ENCODE measurements at places on chromosomes 3 and 15.

GRCh38 chr3:13164893-13165492, 91.8 kb upstream of the IQSEC1 start:
- no peak for DNase-seq

GRCh38 chr15:100924436-100924835, 5.3 kb downstream of the LRRK1 start:
- DNase-seq = no peak

- no peak for DNase-seq
Measured at GRCh38 chr3:89419647-89420241, 312.3 kb downstream of the EPHA3 start.

GRCh38 chr15:80785335-80785734, 6.2 kb downstream of the CEMIP start:
- DNase-seq = no peak

DNA sequence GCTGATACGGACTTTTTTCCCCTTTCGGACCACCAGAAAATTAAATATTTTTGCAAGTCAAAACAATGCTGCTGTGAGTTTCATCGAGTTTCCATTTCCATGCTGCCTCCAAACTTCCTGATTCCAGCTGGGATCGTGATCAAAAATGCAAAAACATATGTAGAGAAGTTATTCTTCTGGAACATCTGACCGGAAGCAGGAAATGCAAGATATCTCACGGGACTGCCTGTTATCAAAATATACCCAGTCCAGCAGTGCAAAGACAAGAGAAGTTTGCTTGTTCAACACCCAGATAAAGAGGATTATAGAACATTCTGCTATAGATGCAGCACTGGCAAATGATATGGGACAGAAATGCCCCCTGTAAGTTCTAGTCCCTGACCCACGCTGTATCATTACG, 726.7 kb upstream of the NR2F2 start:
- DNase-seq = no peak

- DNase-seq = no peak
Measured at GRCh38 chr3:107907996-107908395, 182.8 kb downstream of the CD47 start.

GRCh38 chr3:197256836-197257444, 41.5 kb downstream of the DLG1 start:
- no peak for DNase-seq

DNA sequence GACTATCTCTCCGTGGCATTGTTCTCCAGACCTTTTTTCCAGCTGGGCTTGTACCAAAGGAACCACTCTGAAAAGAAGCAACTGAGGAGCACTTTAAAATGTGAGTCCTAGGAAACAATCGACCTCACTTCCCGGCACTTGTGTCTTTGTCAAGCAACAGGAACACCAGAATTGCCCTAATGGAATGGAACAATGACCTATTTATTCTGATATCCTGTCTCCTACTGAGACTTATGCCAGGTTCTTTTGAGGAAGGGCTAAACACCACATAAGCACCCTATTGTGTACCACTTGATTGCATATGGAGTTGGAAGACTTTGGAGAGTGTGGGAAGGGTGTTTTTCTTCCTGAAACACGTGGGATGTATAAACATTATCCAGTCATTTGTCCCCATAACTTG, 56.8 kb upstream of the TGFBR2 start:
- DNase-seq = no peak

DNA sequence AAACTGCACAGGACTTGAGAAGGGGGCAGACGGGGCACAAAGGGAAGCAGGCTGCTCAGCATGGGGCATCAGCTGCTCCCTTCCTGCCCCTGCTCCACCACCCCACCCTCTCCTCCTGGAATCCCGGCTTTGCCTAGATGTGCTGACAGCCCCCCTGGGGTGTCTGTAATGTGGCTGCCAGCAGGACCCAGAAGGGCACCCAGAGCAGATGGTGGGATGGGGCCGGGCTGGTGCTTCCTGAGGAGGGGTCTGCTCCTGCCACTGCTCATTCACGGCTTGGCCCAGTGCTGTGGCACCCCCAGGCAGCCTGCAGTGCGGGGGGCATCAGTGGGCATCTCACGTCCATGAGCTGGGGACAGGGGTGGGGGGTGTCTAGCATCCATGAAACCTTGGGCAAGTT, 10.2 kb downstream of the H1-8 start:
- no peak for DNase-seq

GRCh38 chr3:52833202-52833601, 1.6 kb downstream of the MUSTN1 start:
- DNase-seq = no peak

GRCh38 chr15:53414167-53414566, 345.3 kb downstream of the WDR72 start:
- DNase-seq = no peak

GRCh38 chr3:13372656-13373055, 47.5 kb downstream of the NUP210 start:
- DNase-seq = no peak

- no peak for DNase-seq
Measured at GRCh38 chr15:60611592-60612346, 132.8 kb upstream of the ICE2 start.

DNA sequence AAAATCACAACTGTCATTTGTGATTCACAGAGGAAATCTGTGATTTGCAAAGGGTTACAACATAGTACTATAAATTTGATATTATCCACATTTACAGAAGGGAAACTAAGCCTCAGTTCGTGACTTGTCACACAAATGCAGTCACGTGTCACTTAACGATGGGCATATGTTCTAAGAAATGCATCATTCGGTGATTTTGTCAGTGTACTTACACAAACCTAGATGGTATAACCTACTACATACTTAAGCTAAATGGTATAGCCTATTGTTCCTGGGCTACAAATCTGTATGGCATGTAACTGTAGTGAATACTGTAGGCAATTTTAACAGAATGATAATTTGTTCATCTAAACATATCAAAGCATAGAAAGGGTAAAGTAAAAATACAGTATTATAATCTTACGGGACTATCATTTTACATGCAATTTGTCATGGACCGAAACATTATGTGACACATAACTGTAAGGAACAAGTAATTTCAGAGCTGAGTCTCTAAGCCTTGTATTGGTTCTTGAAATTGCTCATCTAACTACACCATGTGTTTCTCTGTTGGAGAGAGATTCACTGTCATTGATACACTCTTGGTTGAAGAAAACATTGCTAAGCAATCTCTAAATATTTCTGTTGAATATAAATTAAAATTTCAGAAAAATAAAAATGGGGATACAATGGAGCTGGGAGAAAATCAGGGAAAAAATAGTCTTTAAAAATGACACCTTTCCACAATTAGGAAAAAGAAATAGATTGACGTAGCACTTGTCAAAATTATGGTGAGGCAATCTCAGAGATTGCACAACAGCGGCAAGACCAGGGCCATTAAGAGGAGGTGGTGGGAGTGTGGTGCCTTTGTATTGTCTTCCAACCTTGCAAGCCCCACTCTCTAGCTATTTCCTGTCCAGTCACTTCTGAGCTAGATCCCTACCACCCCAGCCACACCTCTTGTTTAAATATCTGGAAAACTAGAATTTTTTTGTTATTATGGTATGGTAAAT, 645.8 kb upstream of the TBL1XR1 start:
- DNase-seq = no peak

- no peak for DNase-seq
Measured at GRCh38 chr15:94743668-94744067, 512.3 kb downstream of the MCTP2 start.

DNA sequence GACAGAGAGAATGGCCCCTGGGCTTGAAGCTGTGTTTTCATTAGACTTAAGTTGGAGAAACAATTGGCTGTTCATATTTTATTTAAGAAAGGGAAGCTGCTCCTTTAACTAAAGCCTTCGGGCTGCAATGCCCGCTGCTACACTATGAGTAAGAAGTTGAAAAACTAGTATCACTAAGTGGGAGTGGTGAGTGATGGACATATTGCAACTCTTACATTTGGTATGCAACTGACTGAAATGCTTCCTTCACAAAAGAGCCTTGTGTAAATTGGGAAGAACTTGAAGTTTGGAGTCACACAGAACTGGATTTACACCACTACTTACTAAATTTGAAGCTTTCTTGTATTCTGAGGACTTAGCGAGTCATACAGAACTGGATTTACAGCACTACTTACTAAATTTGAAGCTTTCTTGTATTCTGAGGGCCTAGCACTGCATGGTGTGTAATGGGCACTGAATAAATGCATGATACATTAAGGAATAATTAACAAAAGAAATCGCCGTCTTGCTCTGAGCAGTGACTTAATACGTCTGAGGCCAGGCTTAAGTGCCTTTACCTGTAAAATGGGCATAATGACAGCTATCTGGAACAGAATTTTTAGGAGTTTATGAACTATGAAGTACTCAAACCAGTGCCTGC, 149.5 kb downstream of the RYR3 start:
- DNase-seq = no peak

DNA sequence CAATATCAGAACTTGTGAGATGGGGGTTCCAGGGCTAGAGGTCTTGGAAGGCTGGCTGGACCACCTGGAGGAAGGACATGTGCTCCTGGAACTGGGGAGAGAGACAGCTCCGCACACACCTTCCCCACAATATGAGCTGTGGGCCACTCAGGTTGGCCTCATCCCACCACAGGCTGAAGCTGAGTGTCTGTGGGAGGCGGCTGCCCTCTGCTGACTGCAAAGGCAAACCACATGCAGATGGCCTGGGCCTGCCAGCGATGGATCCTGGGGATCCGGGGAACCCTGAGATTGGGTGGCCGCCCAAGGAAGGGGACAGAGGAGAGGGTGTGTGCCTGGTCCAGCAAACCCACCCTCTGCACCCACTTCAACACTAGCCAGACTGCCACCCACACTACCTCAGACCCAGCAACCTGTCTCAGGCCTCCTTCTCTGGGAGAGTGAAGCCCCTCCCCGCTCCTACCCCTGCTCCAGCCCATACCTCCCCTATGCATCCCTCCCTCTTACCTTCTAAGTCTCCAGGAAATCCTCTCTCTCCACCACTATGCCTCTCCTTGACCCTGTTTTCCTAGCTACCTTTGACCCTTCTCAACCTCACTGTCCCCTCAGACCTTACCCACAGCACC, 44.8 kb downstream of the CYP11A1 start:
- DNase-seq = peak; percentile 79

DNA sequence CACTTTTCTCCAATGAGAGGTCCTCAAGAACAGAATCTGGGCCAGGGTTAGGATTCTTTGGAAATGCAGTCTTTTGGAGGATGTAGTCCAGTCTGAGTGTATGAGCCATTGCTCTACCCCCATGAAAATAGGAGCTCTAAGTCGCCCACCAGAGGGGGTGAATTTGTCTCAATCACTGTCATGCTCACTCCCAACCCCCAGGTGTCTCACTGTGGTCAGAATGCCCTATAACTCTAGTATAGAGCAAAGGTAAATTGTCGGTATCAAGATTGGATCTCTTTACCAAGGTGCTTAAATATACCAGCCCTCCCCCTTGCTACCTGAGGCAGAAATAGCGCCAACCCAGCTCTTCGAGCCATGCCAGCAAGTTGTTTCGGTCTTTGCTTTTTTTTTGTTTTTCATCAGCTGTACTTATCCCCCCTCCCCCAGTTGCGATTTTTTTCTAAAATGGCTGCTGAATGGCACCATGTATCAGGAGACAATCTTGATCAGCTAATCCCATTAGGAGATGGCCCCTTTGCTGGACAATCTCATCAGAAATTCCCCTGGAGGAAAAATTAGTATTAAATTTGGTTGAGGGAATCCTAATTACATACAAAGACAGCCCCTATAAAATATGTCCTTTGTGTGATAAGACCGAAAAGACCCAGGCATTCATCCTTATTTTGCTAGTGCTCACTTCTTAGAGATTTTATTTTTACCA, 130.7 kb downstream of the EBLN2 start:
- no peak for DNase-seq

- no peak for DNase-seq
Measured at GRCh38 chr3:184565421-184566211, 4.0 kb downstream of the EPHB3 start.

- no peak for DNase-seq
Measured at GRCh38 chr15:64600794-64601193, 140.4 kb downstream of the ZNF609 start.

- DNase-seq = no peak
Measured at GRCh38 chr3:7707187-7707586, 794.4 kb upstream of the LMCD1 start.

DNA sequence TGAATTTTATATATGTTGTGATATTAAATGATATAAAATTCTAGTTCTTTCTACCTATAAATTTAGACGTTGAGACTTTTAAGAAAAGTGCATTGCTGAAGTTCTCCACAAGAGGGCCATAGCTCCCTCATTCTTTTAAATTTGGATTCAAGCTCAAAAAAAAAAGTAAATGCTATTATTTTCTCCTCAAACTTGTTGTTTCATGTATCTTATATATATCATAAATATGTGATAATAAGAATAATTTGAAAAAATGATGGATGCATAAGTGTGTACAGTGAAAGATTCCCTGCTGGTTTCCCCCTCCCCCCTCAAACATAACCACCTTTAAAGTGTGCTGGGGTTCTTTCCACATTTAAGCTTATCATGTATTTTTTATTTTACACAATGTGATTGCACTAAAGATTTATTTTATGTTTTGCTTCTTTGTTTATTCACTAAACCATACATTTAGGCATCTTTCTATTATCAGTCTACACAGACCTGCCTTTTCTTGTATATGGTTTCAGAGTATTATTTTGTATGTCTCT, 769.4 kb upstream of the GOLIM4 start:
- DNase-seq = no peak

GRCh38 chr3:127684871-127685707, 12.3 kb downstream of the ABTB1 start:
- DNase-seq = no peak

- no peak for DNase-seq
Measured at GRCh38 chr3:186882150-186882524, 39.6 kb downstream of the ADIPOQ start.

Data from GM19239 (cell line).